ENCODE measurements at places on chromosomes 6 and 20.

GRCh38 chr20:60206259-60206658 is 248.0 kb downstream of the CDH26 start:
- peak; percentile 80 for DNase-seq

- no peak for DNase-seq
These were observed 9.4 kb downstream of the CD40 start for GRCh38 chr20:46127396-46128010.

- no peak for DNase-seq
These were observed 198.6 kb downstream of the BACH2 start for GRCh38 chr6:90098001-90098531.

- peak; percentile 42 for DNase-seq
These were observed 85.7 kb upstream of the CDH4 start for GRCh38 chr20:61166324-61166723.

DNA sequence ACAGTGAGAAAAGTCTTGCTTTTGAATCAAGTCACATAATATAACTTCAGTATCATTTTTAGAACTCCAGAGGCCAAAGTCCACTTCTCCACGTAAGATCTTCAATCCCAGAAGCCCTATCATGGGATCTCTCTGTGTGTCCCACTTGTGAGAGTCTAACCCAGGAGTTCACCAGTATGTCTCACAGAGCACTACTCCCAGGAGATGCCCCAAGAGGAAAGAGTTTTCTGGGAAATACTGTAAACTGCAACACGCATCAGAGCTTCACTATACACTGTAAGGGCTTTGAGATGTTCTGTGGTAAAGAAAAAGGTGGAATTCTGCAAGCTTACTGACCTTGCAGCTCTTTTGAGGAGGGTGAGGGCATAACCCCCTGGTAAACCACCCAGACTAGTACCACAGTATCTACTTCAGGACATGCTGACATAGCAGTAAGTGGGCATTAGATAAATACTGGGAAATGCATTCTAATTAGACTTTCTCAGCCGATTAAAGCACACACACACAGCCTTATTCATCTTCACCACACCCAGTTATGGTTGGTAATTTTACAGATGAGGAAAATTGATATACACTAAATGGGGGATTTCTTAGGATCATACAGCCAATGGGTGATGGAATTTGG is 12.3 kb downstream of the DCBLD1 start:
- peak; percentile 33 for DNase-seq

- DNase-seq: no peak
These were observed 31.4 kb downstream of the PRDM1 start for GRCh38 chr6:106117579-106117978.

- peak; percentile 32 for DNase-seq
These were observed 102.9 kb downstream of the SLX4IP start for GRCh38 chr20:10537850-10538480.

DNA sequence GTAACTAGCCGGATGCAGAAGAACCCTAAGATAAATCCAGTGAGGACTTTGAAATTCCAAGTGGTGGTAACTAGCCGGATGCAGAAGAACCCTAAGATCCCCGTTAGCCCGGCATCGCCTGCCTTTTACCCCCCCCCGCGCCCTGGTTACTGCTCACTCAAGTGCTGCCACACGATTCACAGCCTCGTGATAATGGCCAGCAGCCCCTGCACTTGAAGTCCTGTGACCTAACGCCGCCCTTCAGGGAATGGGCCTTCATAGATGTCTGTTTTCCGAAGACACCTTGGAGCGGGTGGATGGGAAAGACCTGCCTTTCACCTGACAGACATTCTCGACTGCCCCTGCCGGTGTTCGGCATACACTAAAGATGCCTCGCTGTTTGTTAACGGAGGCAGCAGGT is 127.9 kb downstream of the HUS1B start:
- no peak for DNase-seq

DNA sequence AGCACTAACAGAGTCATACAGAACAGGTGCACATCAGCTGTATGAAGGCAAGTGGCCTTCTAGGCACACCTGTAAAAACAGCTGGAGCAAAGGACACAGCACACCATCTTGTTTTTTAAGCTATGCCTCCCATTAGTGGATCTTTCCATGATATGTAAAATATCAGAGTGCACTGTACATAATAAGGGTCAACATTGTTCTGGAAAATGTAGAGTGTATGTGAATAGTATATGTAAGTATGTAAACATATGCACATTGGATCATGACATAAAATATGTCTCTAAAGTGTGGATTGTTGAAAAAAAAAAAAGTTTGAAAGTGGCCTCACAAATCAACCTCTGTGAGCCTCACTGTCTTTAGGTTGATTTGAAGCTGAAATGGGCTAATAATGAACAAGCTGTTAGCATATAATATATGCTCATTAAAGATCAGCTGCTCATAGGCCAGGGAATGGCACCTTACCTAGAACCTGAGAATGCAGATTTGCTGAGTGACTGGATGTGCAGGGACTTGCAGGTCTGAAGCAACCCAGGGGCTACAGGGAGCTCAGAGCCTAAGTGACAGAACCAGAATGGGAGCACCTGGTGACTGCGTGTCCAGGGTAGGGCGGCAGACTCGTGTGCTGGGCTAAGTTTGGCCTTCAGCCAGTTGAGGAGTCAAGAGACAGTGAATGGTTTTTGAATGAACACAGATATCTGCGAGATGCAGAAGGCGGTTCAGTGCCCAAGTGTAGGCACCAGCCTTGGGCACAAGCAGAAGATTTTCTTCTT is 198.6 kb downstream of the TMEM242 start:
- DNase-seq: no peak

- DNase-seq: no peak
These were observed 958 bp downstream of the MLIP start for GRCh38 chr6:54112151-54112650.

DNA sequence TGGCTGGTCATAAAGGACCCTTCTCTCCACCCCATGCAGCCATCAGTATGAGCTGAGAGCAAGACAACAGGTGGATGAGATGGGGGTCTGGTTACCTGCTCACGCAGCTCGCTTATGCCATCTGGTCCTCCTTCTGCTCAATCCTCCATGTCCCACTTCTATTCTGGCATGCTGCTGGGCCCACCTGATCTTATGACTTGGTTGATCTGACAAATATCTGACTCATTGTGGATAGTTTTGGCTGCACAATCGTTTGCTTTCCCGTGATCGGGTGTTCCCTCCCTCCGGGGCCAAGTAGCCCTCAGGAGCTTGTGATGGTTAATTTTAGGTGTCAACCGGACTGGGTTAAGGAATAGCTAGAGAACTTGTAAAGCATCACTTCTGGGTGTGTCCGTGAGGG is 26.6 kb upstream of the ELMO2 start:
- DNase-seq: no peak

Measured in ACHN (cell line).